ENCODE measurements at places on chromosomes 11 and 22.
A peak's percentile ranks its signal among the peaks of the same experiment; 100 is the strongest.

DNA sequence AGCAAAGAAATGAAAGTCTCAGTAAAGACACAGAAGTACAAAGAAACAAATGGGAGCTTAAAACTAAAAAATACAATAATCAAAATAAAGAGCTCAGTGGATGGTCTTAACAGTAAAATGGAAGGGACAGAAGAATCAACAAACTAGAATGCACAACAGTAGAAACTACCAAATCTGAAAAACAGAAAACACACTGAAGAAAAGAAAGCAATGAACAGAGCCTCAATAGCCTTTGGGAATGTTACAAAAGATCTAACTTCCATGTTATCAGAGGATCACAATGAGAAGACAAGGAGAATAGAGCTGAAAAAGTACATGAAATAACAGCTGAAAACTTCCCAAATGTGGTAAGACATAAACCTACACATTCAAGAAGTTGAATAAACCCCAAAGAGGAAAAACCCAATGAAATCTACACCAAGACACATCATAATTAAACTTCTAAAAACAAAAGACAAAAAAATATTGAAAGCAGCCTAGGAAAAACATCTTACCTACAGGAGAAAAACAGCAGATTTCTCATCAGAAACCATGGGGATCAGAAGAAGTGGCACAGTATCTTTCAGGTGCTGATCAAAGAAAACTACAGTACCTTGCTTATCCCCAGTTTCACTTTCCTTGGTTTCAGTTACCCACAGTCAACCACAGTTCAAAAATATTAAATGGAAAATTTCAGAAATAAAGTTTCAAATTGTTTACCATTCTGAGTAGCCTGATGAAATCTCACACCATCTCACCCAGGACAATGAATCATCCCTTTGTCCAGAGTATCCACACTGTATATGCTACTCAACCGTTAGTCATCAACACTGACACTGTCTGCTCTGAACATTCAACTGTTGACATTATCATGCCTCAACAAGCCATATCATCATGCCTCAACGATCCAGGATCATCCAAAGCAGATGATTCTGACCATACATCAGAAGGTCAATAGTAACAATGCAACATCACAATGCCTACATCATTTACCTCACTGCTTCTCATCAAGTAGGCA is 22.2 kb downstream of the RRAS2 start:
- DNase-seq = peak; percentile 7

- DNase-seq = no peak
These were observed 594 bp upstream of the POU2AF1 start for GRCh38 chr11:111379602-111380136.

- DNase-seq = no peak
These were observed 42.6 kb upstream of the ACCSL start for GRCh38 chr11:44005063-44005701.

DNA sequence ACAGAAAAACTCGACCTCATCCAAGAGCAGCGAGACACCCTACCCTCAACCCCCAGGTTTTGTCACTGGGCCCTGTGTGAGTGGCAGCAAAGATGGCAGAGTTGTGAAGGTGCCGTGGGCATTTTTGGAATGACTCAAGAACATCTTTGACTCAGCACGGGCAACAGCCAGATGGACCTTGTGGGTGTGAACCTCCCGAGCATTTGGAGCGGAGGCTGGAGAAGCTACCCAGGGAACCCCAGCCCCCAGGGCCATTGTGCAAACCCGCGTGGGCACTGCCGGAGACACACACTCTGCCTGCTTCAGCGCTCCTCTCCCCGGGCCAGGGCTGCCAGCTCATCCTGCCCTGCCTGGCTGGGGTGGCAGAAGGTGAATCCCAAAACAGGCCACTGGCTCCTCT is 66.1 kb downstream of the PANX1 start:
- no peak for DNase-seq
